Stimulated activated CD4-positive, alpha-beta T cell treated with anti-CD3 and anti-CD28 coated beads, Interleukin-1b, Interleukin-23, amount 100 ng/mL, for 1 hour (primary cell): ENCODE measurements at places on chromosomes 12 and 14.

GRCh38 chr14:87306409-87307168, 686.4 kb downstream of the GALC start:
- DNase-seq, result no peak

- DNase-seq, result no peak
Measured at GRCh38 chr12:98594050-98594835, 757 bp downstream of the SLC25A3 start.

- DNase-seq, result peak; percentile 13
Measured at GRCh38 chr14:20857630-20858261, 33.4 kb upstream of the RNASE3 start.

GRCh38 chr12:94817695-94818075, 167.3 kb upstream of the TMCC3 start:
- DNase-seq, result no peak
